ENCODE measurements at places on chromosomes 7 and 10. TPM values are rescaled to one million over a fixed set of nuclear protein-coding genes. Genes with fewer than 3 reads are reported as not detected.

Gene FAM170B
- not detected for polyA plus RNA-seq

Gene KCNIP2
- 7.5 TPM for polyA plus RNA-seq

Gene PDIA4
- polyA plus RNA-seq: 176 TPM

Gene PLEKHS1
- polyA plus RNA-seq: 0.10 TPM

Gene ZKSCAN5
- 15.1 TPM for polyA plus RNA-seq

Gene PNLIPRP1
- polyA plus RNA-seq: not detected

Gene BAIAP2L1
- polyA plus RNA-seq: 16.6 TPM

Gene MAGI2
- polyA plus RNA-seq: 6.1 TPM

Gene UNCX
- not detected for polyA plus RNA-seq

Gene CCL24
- polyA plus RNA-seq: 1.2 TPM

Gene PPP1R9A
- 26.9 TPM for polyA plus RNA-seq

Gene FRG2B
- not detected for polyA plus RNA-seq

Gene GPR158
- 1.5 TPM for polyA plus RNA-seq

Gene OPN4
- polyA plus RNA-seq: not detected
